ENCODE measurements at places on chromosomes 1 and 21.
A peak's percentile ranks its signal among the peaks of the same experiment; 100 is the strongest.

DNA sequence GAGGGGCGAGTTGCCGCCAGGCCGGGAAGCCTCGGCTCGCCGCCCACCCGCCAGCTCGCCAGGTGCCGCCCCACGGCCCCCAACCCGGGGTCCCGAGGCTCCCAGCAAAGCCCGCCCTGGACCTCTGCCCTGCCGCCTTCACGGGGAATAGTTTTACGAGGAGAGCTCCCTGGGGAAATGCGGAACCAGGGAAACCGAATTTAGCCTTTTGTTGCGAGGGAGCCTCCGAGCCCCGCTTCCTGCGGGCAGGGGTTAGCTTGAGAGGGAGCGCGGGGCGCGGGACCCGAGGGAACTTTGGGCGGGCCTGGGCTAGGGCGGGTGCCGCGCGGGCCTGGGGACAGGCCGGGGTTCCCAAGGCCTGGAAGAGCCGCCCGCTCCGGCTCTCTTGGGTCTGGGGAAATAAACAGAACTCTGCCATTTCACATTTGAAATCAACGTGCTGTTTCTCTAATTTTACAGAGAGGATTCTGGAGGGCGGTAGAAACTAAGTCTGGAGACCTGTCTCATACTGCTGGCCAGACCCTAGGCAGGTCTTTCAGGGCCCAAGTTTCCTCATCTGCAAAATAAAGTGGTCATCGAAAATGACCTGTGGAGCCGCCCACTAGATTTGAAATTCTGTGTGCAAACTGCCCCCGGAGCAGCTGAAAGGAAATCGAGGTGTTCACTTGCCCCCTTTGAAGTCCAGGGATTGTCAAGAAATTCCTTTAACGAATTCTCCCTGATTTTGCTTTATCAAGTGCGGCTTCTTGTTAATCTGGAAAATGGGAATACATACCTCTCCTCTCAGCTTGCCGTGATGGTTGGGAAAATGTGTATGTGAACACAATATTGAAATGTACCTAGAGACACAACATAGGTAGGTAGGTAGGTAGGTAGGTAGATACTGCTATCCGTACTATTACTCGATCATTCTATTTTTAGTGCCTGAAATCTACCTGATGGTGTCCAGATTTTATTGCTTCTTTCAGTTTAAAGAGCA, 749 bp upstream of the GLUL start:
- peak; percentile 24 for DNase-seq

DNA sequence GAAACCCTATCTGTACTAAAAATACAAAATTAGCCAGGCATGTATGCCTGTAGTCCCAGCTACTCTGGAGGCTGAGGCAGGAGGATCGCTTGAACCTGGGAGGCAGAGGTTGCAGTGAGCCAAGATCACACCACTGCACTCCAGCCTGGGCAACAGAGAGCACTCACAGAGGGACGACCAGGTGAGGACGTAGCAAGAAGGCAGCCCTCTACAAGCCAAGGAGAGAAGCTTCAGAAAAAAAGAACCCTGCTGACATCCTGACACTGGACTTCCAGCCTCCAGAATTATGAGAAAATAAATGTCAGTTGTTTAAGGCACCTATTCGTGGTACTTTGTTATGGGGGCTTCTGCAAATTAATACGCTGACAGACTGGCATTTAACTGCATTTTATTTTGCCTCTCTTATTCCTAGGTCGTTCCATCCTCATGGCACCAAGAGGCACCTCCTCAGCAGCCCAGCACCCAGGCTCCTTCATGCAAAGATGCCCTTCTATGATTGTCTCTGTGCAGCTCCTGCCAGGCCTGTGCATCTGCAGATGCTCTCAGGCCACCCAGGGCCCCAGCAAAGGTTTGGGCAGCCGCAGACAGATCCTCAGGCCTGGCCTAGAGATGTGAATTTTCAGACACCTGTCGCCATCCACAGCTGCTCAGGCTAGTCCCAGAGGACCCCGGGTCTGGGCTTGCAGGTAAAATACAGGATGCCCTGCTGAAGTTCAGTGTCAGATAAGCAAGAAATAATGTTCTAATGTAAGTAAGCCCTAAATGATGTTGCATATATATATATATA, 86.0 kb upstream of the COX20 start:
- DNase-seq, result no peak

DNA sequence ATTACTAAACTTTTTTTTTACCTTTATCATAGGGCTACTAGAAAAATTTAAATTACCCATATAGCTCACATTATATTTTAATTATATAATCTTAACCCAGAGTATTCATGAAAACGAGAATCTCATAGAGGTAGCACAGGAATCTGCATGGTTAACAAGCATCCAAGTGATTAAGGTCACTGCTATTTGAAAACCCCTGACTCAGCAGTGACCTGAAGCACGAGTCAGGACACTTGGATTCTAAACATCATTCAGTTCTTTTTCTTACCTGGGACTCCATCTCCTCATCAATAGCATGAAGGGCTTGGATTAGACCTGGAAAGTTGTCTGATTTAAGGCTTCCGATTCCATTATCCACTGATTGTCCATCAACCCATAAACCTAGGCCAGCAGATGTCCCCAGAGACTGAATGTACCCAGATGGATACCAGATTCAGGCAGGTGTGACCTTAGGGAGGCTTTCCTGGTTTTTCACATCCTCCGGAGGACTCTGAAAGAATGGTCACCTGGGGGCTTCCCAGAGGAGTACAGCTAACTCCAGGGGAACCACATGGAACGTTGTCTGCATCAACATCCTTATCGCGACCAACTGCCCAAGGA, 174.3 kb downstream of the SETD4 start:
- no peak for DNase-seq

- DNase-seq, result no peak
These were observed 19.6 kb downstream of the CCDC30 start for GRCh38 chr1:42482635-42483153.

DNA sequence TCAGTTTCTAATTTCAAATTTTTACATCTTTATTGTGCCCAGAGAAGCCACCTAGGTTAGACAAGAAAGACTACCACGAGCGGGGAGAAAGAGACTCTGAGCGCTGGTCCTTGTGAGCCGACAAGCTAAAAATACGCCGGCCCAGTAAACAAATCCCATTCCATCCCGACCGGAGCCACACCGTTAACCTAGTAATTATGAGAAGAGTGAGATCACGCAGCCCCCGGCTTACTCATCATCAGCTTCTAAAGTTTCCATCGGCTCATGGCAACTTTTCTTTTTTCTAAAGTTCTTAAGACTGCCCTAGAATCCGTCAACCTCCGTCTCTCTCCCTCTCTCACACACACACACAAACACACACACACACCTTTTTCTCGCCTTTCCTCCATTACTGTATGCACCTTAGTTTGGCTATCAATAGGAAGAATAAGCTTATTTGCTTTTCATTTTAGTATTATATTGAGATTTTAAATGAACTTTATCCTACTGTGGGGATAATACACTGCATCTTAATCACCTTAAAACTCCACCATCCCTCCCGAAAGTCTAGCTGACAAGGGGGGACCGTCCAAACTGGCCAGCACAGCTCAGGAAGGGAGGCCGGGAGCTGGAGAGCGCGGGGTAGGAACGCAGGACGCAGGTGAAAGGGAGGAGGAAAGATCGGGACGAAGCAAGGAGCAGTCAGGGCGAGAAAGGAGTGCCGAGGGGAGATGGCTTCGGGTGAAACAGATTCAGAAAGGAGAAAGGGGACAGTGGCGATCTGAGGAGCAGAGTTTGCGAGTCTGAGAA, 728 bp downstream of the OTUD7B start:
- DNase-seq, result peak; percentile 64

DNA sequence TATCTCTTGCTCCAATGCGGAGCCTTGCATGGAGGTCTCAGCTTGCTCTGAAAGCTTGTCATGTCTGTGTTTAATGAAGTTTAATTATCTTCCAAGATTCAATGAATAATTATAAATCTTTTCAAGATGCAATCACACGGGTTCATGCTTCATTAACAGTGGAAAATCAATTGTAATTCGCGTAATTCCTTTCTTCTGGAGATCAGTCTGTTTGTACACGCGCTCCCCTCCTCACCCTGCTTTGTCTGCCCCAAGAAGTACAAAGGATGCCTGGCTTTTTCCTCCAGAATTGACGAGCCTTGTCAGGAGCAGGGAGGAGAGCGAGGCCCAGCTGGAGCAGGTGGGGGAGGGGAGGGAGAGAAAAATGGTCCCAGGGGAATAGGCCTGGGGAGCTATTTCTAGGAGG, 65.0 kb upstream of the DISP3 start:
- no peak for DNase-seq

GRCh38 chr1:53461323-53462044, 2.3 kb downstream of the DMRTB1 start:
- no peak for DNase-seq

DNA sequence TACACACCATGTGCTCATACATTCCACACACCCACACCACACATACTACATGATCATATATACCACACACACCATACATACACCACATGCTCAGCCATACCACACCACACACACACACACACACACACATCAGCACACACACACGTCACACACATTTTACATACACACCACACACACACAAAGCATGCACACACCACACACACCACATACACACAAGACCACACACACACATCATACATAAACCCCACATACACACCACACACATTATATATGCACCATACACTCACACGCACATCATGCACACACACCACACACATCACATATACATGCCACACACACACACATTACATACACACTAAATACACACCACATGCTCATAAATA, 124.5 kb upstream of the ERG start:
- no peak for DNase-seq

DNA sequence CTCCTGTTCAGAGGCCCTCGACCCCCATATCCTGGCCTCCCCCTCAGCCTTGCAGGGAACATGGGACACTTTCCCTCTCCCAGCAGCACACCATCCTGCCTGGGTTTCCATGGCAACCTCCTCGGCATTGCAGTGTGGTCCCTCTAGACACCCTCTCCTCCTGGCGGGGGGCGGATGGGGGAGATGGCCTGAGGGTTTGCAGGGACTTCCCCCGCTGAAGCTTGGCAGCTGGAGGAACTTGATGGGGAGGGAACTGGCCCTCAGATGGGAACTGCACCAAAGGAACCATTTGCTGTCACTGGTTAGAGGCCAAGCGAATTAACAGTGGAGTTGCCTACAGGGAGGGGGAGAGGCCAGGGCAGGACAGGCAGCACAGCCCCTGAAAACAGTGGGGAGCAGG, 28.7 kb downstream of the RIMS3 start:
- no peak for DNase-seq

DNA sequence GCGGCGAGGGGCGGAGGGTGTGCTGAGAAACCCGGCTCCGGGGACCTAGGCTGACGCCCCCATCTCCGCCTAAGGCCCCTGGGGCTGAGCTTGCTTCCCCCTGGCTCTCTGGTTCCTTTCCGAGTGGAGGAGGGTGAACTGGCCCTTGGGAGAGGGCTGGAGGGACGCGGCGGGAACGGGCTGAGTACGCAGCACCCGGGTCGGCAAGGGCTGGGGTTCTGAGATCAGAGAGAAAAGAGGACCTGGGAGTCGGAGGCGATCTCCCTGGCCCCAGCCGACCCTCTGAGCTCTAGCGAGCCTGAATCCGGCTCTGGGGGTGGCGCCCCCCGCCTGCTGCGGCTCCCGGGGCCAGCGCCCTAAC, 270.8 kb downstream of the FOXD2 start:
- DNase-seq, result no peak

- DNase-seq, result no peak
These were observed 207.8 kb downstream of the SIPA1L2 start for GRCh38 chr1:232422098-232422497.

DNA sequence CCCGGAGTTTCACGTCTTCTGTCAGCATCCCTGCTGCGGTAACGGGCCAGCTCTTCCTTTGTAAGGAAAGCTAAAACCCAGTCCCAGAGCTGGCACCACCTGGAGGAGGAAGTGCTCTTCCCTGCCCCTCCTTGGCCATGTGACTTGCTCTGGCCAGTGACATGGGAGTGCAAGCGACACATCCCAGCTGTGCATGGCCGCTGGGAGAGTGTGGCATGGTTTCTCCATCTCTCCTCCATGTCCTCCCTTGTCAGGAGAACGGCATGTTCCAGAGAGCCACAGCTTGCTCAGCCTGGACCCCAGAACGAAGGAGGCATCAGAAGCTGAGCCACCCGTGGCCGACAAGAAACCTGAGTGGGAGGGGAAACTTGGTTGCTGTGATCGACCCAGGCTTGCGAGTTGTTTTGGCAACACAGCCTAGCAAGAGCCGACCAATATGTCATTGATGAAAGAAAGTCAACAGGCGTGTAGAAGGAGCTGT, 2.7 kb upstream of the PRXL2B start:
- DNase-seq, result peak; percentile 32

DNA sequence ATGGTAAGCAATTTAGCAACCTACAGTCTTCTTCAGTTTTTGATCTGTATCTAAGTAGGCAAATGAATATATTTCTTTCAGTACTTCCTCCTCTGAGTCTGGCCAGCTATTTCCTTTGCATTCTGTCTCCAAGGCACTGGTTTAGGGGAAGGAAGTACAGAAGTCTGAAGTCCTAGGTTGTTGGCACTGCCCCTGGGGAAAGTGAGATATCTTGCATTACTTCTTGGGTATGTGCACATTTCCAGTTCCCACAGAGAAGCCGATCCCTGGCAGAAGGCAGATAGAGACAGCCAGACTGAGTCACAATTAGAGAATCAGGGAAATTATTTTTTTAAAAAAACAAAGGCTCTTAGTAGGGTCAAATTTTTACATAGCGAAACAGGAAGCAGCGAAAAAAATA, 98.8 kb downstream of the RASAL2 start:
- DNase-seq, result no peak

- no peak for DNase-seq
These were observed 485.2 kb downstream of the SIPA1L2 start for GRCh38 chr1:232144696-232145230.

- no peak for DNase-seq
These were observed 29.5 kb downstream of the RGS1 start for GRCh38 chr1:192604979-192605620.

DNA sequence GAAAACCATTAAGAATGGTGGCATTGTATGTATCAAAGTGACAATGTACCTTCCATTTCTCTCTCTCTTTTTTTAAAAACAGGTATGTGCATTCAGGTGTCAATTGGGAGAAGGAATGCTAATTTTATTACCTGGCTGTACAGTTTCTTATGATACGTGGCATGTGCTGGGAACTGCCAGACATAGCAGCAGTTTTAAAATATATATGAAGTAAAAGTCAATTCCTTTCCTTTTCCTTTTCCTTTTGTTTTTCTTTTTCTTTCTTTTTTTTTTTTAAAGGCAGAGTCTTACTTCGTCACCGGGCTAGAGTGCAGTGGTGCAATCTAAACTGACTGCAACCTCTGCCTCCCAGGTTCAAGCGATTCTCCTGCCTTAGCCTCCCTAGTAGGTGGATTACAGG, 37.0 kb downstream of the SPEN start:
- DNase-seq, result no peak

Data from activated CD4-positive, alpha-beta T cell treated with anti-CD3 and anti-CD28 coated beads for 4 hours (primary cell).